ENCODE measurements at places on chromosomes 16 and 17. TPM values are rescaled to one million over a fixed set of nuclear protein-coding genes. Genes with fewer than 3 reads are reported as not detected.

DNA sequence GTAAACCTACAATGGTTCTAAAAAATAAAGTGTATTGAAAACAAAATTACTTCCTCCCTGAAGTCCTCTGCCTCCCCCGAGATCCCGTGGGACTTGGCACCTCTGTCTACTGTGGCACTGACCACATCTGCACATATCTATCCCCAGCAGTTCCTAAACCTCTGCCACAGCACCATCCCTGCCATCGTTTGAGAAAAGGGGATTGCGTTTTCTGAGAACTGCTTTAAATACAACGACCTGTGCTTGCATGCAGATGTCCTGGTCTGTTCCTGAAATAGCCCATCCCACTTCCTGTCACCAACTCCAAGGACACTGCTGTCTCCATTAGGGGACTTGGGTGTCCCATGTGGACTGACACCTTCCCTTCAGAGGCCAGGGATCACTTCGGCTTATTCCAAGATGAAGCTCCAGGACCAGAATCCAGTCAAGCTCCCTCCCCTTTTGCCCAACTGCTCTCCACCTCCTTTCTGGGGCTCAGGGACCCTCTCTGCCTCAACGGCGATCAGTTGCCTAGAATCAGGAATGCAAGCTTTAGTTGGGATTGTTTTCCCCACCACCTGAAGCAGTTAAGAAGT, 20.6 kb downstream of the CBLN1 start:
- DNase-seq: peak; percentile 79

GRCh38 chr16:71626018-71626857, at the start of gene MARVELD3:
MARVELD3 (plus strand) TSS chr16:71626184; CDS start chr16:71626230, 46 bp downstream.
- DNase-seq: no peak

- no peak for DNase-seq
These were observed 25.4 kb downstream of the MPP2 start for GRCh38 chr17:43881758-43882505.

The WFDC1 gene
- total RNA-seq: 9.5 TPM

GRCh38 chr17:29291163-29291752, 2.7 kb downstream of the NUFIP2 start:
- DNase-seq: no peak

The KRT24 gene
- total RNA-seq: 0.17 TPM

The SRL gene
- total RNA-seq: 0.83 TPM

The TVP23A gene
- total RNA-seq: 0.80 TPM

GRCh38 chr16:9934723-9935508, 247.3 kb downstream of the GRIN2A start:
- no peak for DNase-seq

GRCh38 chr16:50274326-50275097, 8.2 kb downstream of the ADCY7 start:
- DNase-seq: no peak

DNA sequence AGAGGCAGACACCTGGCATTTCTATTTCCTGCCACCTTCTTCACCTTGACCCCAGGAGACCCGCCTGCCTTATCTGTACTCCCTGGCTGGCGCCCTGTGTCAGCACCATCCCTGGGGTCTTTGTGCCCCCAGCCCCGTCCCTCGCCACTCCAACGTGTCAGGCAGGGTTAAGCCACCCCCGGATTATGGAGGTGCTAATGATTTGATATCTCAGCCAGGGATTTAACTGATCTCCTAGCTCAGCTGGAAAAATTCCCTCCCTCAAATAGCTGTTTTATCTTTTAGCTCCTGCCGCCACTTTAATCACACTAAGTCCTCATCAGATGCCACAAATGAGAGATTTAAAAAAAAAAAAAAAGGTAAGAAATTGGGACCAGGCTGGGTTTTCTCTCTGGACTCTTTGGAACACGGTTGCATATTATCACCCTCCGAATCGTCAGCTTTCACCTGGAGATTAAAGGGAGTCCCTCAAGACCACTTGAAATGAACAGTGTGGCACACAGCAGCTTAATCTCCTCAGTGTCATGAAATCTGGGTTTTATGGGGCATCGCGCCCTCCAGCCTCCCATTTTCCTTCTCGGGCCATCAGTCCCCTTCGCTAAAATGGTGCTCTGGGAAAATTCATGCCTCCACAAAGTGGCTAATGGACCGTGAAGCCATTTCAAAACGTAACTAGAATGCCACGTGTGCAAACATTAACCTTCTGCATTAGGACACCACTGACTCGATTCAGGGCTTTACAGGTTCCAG, 26.2 kb upstream of the WFDC1 start:
- no peak for DNase-seq

- DNase-seq: no peak
These were observed 12.6 kb upstream of the ASGR1 start for GRCh38 chr17:7191571-7192270.

DNA sequence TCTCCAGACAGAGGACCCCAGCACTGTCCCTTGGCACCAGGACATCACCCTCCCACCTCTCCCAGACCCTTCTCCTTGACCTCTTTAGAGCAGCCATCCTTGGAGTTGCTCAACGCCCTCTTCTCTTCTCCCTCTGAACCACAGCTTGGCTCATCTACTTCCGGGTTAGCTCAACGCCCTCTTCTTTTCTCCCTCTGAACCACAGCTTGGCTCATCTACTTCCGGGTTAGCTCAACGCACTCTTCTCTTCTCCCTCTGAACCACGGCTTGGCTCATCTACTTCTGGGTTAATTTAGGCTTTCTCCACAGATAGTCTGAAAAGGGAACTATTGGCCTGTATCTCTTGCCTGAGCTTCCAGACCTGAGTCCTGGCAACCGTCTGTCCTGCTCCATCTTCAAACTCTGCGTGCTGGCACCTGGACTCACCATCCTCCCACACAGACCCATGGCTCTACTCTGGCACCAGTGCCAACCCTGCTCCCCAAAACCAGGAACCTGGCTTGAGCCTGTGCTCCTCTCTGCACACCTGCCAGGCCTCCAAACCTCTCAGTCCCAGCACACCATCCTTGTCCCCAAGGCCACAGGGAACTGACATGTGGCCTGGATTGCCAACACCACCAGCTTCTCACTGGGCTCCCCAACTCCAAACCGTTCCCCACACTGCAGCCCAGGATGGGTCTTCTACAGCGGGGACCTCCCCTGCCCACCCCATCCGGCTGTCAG, 25.3 kb upstream of the FAAP100 start:
- no peak for DNase-seq

- no peak for DNase-seq
These were observed 7.8 kb upstream of the EFTUD2 start for GRCh38 chr17:44906763-44907728.

DNA sequence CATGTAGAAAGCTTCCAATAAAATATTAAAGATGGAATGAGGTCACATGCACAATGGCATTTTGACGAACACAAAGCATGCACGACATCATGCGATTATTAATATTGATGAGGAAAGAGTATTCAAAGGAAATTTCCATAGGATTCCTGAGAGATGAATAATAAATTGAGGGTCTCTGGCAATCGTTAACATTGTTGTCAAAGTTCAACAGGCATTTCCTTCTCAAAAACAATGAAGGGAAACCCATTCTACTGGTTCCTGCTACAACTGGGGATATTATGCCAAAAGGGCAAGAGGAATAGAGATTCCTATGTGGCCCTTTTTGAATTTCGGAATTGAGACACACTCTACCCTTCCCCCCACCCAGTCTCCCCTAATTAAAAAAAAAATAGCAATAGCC, 128.3 kb upstream of the NUDT7 start:
- DNase-seq: no peak

The PDE6G gene
- not detected for total RNA-seq

DNA sequence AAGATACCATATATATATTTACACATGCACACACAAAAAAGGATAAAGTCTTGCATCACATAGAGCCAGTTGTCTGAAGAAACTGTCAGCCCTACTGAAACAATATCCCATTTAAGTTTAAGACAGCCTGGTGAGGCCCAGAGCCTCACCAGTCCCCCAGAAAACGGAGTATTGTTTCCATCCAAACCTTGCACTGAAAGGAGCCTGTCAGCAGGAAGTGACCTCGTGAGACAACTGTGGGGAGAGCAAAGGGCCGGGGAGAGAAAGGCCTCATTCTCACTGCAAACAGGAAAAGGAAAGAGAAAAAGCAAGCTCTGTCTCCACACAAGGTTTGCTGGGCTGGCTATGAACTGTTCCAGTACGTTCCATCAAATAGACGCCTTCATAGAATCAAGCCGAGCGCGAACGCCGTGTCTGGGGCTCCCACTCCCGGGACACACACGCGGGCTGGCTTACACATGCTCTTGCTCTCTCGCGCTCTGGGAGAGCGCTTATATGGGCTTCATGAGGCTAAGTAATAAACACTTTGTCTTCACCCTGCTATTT, 44.4 kb upstream of the ZFHX3 start:
- no peak for DNase-seq

The DHX40 gene
- 32.4 TPM for total RNA-seq

All from esophagus muscularis mucosa (tissue), 4 donors.